Nucleus accumbens (tissue), 56 donors: ENCODE measurements at places on chromosomes 7 and 10.

DNA sequence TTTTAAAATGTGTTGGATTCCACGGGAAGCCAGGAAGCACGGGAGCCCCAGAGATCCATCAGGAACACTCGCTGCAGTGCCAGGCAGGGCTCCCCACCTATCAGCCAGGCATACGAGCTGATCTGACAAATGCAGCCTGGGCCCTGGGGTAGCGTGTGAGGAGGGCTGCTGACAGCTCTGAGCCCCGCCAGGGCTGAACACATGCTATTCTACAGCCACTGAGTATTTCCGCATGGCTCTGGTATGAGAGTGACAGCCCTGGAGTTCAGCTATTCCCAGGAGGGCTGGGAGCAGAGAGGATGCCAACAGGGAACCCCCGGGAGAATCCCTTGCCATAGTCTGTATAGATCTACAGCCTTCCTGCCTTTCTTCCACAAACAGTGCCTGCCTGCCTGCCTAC, 237.3 kb upstream of the ZMIZ1 start:
- no peak for DNase-seq

DNA sequence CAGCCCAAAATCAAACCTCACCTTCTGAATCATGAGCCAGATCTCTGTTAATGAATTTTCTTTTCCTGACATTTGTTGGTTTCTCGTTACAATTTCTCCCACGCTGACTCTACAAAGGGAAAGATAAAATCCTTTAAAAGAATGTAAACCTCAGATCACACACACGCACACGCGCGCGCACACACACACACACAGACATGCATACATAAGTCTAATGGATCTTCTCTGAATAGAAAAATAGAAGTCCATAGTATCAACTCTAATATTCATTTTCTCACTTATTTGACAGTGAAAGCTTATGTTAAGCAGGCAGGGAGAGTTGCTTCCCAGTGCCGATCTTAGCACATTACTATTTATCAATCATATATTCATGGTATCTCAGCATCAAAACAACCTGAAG, 1.4 kb downstream of the ETV1 start:
- no peak for DNase-seq

DNA sequence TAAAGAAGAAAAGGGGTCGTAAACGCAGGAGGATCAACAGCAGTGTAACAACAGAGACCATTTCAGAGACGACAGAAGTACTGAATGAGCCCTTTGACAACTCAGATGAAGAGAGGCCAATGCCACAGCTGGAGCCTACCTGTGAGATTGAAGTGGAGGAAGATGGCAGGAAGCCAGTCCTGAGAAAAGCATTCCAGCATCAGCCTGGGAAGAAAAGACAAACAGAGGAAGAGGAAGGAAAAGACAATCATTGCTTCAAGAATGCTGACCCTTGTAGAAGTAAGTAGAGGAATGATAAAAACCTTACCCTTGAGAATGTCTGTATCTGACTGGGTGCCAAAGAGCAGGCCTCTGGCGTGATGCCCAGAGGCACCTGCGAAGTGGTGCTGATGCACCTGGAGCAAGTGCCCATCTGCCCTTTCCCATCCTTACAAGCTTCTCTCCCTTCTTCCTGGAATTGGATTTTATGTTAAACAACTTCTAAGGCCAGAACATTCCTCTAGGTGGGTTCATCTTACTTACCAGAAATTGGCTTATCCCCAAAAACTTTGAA, 86.4 kb upstream of the SAMD8 start:
- DNase-seq, result no peak

GRCh38 chr7:18828994-18829857, 288.2 kb downstream of the TWIST1 start:
- DNase-seq, result no peak

DNA sequence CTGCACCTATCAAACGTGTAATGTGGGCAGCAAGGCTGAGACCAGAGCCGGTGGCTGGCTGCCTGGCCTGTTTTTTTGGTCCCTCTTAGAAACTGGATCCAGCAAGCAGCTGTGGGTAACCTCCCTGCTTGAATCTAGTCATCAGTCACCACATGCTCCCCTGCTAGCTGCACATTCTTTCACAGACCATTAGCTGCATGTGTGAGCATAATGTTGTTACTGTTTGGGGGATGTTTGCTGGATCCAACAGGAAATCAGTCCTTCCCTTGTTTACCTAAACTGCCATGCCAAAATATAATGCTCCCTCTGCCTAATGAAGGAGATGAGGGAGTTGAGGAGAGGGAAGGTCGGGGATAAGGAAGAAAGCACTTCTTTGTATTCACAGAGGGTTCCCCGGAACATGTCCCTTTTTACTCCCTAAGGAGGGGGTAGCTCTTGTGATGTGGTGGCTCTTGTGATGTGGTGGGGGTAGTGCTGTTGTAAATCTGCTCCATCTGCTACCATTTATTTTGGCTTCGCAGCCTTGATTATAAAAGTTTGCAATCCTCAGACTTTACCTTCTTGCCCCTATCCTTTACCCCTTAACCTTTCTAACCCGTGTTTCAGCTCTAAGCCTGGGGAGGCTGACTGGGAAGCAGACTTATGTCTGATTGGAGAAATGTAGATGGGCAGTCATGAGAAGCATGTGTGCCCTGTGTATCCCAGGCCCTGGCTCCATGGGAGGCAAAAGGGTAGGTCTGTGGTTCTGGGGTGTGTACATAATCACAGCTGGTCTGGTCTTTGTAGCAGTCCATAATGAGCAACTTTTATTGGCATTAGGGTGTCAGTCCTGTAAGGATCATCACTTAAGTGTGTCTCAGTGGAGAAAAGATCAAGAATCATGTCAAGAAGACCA, 20.8 kb downstream of the LOXL4 start:
- DNase-seq, result no peak

GRCh38 chr7:100827330-100828226, at the start of gene EPHB4:
EPHB4 (minus strand) TSS chr7:100827523; CDS start chr7:100827030, 493 bp downstream.
- no peak for DNase-seq

GRCh38 chr7:22192801-22193200, 164.2 kb downstream of the RAPGEF5 start:
- no peak for DNase-seq
